ENCODE measurements at places on chromosomes 3 and 15. TPM values are rescaled to one million over a fixed set of nuclear protein-coding genes. Genes with fewer than 3 reads are reported as not detected.
A peak's percentile ranks its signal among the peaks of the same experiment; 100 is the strongest.

DNA sequence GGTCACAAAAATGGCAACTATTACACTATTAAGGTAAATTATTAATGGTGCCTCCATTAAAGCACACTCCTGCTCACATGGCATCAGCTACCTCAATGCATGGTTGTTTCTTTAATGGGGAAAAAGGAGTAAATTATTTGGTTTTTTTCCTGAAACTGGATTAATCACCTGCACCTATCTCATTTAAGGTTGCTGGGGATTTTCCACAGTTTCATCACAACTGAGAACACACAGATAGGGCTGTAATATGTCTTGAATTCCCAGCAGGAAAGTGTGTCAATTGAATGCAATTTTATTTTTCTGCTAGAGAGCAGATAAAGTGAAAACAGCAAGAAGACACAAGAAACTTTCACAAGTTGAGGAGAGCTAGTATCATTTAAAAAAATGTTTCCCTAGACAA lies 36.4 kb downstream of the RFTN1 start:
- no peak for DNase-seq

- no peak for DNase-seq
Observed at GRCh38 chr15:37100966-37101215, 542 bp upstream of the MEIS2 start.

DNA sequence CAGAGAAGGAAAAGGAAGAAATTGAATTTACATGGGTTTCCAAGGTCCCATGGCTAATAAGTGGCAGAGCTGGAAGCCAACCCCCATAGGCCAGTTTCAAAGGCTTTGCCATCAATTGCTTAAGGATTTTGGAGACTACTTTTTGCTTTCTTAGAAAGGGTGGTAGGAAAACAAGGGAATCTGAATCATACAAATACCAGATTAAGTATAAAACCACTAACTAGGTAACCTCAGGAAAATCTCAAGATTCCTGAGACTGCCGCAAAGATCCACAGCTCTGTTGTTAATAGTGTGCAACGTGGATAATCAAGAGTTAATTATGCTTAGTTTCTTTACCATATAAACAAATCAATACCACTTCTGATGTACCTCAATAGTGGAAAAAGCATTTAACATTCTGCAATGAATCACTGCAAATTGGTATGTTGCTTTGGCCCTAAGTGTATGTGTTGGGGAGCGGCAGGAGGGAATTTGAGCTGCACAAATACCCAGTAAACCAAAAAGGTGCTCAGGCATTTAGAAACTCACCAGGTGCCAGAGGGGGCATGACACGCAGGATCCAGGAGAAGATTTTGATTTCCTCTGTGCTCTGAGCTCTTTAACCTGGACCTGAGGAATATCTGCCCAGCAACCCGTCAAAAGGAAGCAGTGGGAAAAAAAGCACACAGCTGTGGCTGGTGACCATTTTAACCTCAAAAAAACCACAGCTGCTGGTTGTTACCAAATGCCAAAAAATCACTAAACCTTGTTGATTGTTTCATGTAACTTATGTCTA lies 22.0 kb downstream of the AADAC start:
- no peak for DNase-seq

DNA sequence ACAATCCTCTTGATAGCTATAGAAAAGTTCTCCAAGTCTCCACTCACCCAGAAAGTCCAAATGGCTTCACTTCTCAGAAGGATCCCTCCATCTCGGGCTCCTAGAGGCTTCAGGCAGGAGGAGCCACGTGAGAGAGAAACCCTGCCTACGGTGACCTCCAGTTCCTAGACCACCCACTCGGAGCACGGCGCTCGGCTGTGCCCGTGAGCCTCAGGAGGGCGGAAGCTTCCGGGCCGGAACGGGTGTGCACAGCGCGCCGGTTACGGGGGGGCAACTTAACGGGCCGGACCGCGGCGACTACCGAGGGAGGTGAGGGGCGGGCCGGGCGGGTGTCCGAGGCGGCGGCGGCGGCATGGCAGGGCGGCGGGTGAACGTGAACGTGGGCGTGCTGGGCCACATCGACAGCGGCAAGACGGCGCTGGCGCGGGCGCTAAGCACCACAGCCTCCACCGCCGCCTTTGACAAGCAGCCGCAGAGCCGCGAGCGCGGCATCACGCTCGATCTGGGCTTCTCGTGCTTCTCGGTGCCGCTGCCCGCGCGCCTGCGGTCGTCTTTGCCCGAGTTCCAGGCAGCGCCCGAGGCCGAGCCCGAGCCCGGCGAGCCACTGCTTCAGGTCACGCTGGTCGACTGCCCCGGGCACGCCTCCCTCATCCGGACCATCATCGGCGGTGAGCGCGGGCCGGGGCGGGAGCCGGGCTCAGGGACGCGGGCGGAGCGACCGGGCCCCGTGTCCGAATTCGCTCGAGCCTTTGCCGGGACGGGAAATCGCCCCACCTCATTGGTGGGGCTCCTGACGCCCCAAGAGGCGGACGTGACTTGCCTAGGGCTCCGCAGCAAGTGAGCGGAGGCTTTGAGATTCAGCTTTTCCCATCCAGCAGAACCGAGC lies at the start of gene EEFSEC:
TSS of gene EEFSEC (plus strand) at position 326 of the 886 bp plus-strand sequence. CDS start at position 353, 27 bp downstream.
- peak; percentile 83 for DNase-seq

GRCh38 chr15:65306551-65306950 lies 2.1 kb downstream of the RNU5B-1 start:
- no peak for DNase-seq

DNA sequence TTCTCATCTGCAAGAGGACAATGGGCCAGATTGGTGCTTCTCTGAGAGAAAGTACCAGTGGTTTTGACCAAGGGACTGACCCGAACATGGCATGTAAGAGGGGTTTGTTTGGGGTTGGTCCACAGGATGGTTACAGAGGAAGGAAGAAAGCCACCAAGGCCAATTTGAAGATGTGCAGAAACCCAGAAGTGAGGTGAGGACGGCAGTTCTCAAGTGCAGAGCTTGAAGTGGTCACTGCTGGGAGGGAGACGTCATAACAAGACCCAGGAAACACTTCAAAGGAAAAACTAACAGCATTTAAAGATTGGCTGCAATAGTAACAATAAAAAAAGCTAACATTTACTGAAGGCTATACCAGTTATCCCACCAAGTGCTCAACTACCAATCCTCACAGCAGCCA lies 29.1 kb downstream of the LIPC start:
- DNase-seq = no peak

- no peak for DNase-seq
Observed at GRCh38 chr15:65812916-65813315, 20.8 kb upstream of the DENND4A start.

DNA sequence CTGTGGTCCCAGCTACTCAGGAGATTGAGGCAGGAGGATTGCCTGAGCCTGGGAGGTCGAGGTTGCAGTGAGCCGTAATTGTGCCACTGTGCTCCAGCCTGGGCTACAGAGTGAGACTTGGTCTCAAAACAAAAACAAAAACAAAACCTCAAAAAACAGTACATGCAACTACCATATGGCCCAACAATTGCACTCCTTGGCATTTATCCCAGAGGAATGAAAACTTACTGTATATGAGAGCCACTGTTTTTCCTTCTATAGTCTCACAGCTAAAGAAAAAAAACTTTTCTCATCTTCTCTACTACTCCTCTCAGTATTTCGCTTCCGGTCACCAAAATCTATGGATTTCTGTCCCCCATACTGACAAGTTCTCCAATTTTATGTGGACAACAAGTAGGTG lies 84.3 kb downstream of the FLNB start:
- no peak for DNase-seq

DNA sequence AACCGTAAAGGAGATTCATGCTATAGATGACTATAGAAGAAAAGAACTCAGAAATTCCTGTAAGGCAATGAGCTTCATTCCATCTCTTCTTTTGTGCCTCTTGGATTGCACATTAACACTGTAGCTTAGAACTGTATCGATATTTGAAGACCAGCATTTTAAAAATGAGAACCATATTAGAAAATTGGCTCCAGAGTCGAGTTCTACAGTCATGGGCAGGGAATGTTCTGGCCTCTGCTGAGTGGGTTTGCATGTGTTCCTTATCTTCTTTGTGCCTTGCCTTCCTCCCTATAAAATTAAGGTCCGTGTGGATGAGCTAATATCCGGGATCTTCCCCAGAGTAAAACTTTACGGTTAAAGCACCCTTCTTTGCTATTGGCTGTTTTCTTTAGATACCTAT lies 77.4 kb upstream of the PLCL2 start:
- DNase-seq = no peak

DNA sequence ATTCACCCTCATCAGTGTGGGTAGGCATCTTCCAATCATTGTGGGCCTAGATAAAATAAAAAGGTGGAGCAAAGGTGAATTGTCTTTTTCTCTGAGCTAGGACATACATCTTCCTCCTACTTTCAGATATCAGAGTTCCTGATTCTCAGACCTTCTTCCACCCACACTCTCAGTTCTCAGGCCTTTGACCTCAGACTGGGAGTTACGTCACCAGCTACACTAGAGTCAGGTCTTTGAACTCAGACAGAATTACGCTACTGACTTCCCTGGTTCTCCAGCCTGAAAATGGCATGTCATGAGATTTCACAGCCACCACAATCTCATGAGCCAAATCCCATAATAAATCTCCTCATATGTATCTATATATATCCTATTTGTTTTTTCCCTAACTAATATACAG lies 39.0 kb downstream of the STRIT1 start:
- DNase-seq = no peak

DNA sequence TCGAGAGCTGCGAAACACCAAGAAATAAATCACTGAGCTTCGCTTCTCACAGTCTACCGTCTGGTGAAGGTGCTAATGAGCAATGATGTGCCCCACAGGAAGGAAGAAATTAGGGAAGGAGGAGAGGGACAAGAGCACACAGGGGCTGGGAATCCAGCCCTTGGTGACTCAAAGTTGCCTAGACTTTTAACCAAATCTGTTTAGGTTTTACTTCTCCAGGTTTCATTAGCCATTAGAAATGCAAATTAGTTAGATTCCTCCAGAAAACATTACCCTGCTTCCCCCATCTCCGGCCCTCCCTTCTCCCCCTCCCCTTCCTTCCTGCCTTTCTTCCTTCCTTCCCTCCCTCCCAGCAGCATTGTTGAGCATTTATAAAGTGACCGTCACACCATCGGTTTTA lies 59.3 kb upstream of the UBE2E1 start:
- DNase-seq = no peak

DNA sequence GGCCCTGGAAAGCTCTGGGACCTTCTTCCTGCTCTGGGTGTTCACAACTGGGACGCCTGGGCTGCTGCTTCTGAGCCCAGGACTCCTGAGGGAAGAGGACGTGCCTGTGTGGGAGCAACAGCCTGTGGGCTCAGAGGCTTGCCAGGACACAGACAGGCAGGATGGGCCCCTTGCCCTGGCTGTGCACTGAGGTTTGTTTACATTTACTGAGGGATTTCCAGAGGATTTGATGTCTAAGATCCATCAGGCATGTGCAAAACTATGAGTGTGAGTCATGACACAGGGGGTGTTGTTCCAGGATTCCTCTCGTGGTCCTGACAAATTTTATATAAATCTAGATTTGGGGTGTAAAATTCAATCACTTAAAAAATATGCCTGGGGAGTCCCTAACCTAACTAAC lies 10.6 kb downstream of the CCR9 start:
- DNase-seq = no peak

- no peak for DNase-seq
Observed at GRCh38 chr15:95609096-95609495, 721.4 kb upstream of the NR2F2 start.

ALDH1A3 gene
- 24.2 TPM for total RNA-seq

C3orf20 gene
- total RNA-seq = 0.31 TPM

GOLGA8J gene
- total RNA-seq = not detected

ZPLD1 gene
- 0.10 TPM for total RNA-seq

All from ureter (tissue), 1 donor.